NCI-H1436 (cell line): ENCODE measurements at places on chromosomes 16 and 17.

DNA sequence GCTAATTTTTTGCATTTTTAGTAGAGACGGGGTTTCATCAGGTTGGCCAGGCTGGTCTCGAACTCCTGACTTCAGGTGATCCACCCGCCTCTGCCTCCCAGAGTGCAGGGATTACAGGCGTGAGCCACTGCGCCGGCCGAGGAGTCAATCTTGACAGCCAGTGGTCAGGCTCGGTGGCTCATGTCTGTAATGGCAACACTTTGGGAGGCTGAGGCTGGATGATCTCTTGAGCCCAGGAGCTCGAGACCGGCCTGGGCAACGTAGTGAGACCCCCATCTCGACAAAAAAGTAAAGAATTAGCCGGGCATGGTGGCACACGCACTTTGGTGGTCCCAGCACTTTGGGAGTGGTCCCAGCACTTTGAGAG lies 608 bp upstream of the PGS1 start:
- DNase-seq: no peak

GRCh38 chr16:86668136-86668910 lies 90.0 kb downstream of the FOXL1 start:
- no peak for DNase-seq

- DNase-seq: peak; percentile 26
Observed at GRCh38 chr16:9159839-9160550, 68.6 kb downstream of the HAPSTR1 start.

- no peak for DNase-seq
Observed at GRCh38 chr16:68468842-68469241, 20.5 kb upstream of the SMPD3 start.

DNA sequence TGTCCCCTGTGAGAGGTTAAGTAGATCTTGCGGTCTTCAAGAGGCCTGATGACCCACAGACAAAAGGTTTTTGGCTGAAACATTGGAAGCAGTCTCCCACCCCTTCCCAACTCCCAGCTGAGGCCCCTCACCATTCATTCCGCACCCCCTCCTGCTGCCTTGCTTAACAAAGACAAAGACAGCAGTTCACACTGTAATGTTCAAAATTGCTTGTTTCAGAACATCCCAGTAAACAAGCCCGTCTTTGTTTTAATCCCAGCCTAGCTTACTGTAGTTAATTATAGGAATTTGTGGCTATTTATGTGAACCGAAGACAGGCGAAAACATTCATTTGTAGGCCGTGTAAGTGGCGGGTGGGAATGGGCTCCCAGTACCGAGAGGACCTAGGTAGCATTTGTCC lies 55.7 kb downstream of the IRX5 start:
- DNase-seq: no peak

GRCh38 chr17:80441133-80441578 lies 26.2 kb downstream of the ENDOV start:
- peak; percentile 77 for DNase-seq
